ENCODE measurements at places on chromosomes 1 and 21.
A peak's percentile ranks its signal among the peaks of the same experiment; 100 is the strongest.

- no peak for DNase-seq
Measured at GRCh38 chr1:116286541-116286971, 86.5 kb upstream of the ATP1A1 start.

DNA sequence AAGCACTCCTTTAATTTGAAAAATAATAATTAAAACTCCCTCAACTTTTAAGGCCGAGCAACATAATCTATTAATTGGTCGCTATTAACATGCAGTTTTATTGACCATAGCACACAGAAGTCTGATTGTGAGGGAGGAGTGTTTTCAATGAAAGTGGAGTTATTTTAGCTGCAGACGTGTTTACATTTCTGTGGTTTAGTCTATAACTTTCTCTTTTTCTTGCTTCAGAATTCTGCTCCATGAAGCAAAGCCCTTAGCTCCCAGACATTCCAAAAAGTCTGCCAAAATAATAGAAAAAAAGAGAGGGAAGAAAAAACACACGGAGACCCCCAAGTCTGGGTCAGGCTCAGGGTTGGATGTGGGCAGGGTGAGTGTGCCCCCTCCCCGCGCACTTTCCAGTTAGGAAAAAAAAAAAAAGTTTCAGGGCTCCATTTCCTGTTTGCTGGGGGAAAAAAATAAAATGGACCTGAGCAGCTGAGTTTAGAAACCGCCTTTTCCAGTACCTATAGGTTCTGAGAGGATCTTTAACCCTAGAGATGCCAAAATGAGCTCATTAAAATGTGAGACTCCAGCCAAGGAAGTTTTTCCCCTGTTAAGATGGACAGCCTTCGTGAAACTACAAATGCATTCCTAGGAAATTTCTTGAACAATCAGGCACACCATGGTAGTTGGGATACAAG lies 143.7 kb upstream of the ETS2 start:
- no peak for DNase-seq

GRCh38 chr1:14613926-14614325 lies 15.4 kb downstream of the KAZN start:
- DNase-seq = no peak

- DNase-seq = no peak
Measured at GRCh38 chr1:6517435-6517851, 26.0 kb upstream of the PLEKHG5 start.

- DNase-seq = no peak
Measured at GRCh38 chr1:97308131-97308530, 586.5 kb downstream of the PTBP2 start.

DNA sequence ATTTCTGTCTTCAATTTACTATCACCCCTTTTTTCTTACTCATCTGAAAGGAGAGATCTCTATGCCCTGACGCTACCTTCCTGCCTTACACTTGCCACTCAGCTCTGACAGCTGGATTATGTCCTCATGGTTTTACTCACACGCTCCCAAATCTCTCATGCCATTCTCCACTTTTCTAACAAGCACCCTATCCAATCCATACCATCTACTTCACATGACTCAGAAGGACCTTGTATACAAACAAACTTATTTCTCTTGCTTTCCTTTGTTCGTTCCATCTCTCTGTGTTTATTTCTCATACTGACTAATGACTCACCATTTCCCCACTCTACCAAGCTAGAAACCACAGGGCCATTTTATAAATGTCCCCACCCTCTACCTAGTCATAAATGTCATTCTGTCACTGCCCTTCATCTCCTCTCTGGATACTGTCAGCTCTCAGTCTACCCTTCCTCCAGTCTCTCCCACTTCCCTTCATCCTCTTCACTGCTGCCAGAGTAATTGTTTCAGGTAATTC lies 87.3 kb downstream of the USP24 start:
- peak; percentile 75 for DNase-seq

DNA sequence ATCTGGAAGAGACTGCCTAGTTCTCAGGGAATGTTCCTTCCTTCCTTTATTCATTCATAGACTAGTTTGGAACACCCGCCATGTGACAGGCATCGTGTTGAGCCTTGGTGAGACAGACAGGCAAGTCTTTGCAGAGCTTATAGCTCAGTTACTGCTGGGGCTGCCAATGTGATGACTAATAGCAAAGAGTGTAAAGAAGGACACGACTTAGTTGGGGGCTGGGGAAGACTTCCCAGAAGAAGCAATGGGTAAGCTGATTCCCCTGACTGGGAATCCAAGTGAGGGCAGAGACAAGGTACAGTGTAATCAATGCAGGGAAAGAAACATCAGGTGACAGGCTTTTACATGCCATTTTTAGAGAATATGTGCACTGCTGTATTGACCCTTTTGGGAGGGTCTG lies 51.2 kb downstream of the TENT5C start:
- no peak for DNase-seq

DNA sequence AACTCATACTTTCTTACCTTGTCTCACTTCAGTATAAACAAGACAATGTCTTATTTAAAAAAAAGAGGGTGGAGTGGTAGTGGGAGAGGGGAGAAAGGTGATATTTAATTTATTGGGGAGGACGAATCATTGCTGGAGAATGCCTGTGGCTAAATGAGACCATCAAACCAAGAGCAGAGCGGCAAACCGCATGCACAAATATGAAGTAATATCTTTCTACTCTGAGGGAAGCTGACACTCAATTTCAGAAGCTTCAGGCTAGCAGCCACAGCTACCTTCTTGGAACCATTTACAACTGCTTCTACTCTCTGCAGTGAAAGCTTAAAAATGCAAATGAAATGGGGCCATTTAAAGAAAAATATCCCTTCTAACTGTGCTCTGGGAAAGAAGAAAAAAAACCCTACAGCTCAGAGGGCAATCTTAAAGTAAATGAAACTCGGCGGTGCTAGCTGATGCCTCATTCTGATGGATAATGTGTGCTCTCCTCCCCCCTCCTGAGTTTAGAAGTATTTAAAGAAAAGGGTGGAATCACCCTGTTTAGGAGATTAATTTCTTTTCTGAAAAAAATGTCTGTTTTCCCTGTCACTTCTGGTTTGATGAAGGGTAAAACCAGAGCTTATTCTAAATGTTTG lies 178.2 kb upstream of the CAMK1G start:
- DNase-seq = peak; percentile 38

DNA sequence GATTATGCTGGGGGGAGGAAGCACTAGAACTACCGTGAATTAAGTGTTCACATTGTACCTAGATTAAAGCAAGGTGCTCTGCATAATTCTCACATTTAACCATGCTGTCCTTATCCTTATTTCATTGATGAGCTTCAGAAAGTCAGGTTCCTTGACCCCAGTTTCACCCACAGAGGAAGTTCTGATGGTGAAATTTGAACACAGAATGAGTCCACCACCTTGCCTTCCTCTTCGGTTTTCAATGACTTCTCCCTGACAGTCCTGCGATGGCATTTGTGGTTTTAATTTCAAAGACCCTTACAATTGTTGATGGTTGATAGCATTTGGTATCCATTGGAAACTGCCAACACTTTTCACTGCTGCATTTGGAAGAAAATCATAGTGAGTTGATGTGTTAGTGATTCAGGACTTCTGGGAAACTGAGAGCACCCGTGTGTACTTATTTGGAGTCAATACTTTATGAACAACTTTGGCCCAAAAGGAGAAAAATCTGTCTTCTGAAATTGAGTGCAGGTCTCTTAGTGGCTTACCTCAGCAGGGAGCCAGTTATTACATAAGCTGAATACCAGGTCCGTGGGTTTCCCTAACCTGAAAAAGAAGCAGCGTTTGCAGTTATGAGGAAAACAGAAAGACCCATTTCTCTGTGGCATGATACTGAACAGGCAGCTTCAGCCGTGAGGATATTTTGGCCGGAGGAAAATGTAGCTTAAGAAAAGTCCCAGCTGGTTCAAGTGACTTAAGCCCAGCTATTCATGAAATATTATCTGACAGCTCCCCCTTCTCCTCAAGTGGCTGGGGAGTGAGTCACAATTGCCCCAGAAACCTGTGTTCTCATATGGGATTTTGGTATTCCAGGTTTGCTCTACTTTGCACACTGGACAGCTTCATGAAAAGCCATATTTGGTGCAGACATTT lies 47.5 kb downstream of the ROR1 start:
- no peak for DNase-seq

DNA sequence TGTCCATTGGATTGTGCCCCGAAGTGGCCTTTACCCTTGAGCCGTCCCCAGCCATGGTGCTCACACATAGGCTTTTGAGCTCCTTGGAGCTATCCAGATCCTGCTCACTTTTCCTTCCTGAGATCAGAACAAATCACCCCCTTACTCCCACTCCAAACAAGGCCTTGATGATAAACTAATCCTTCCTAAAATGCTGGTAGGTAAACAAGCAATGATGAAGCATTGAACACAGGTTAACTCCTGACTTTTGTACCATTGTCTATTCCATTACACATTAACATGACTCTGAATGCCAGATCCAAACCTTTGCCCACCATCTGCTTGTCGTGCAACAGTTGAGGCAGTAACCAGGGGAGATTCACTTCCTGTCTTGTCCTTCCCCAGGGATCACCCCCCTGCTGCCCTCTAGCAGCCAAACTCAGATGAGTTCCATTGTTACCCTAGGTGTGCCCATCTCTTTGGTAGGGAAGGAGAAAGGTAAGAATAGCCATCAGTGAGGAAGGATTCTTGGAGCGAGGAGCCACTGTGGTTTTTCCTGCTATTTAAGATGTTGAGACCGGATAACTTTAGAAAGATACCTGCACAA lies 79.5 kb upstream of the DNAJC6 start:
- no peak for DNase-seq

- DNase-seq = no peak
Measured at GRCh38 chr1:76862447-76862846, 4.8 kb upstream of the ST6GALNAC5 start.

DNA sequence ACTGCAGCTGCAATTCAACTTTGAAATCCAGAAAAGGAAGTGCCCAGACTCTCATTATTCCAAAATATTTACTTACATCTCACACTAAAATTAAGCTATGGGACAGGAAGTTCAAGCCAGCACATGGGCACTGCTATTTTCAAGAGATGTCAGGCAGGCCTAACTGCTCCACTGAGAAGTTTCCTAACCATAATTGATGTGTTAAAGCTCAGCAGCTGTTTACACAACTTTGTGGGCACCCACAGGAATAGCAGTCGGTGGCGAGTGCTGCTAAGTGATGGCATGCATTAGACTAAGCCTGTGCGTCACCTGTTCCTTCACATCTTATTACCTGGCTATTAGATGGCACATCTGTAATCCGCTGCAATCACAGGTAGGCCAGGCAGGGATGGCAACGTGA lies 303.3 kb upstream of the DAB1 start:
- no peak for DNase-seq

- DNase-seq = peak; percentile 55
Measured at GRCh38 chr1:160251687-160252526, 10.4 kb downstream of the DCAF8 start.

GRCh38 chr1:208089149-208089548 lies 155.0 kb downstream of the PLXNA2 start:
- no peak for DNase-seq

All from activated CD4-positive, alpha-beta T cell treated with anti-CD3 and anti-CD28 coated beads, Interleukin-2, Interleukin-4, amounts not matched to agents 100 ng/mL and 50 ng/mL, durations not matched to agents 16 hours and 8 hours (primary cell).